ENCODE measurements at places on chromosomes 16 and 17.

- peak; percentile 77 for DNase-seq
These were observed at the start of gene RNF135 for GRCh38 chr17:30970831-30971567. RNF135 (plus strand) TSS chr17:30971039; CDS start chr17:30971074, 35 bp downstream.

DNA sequence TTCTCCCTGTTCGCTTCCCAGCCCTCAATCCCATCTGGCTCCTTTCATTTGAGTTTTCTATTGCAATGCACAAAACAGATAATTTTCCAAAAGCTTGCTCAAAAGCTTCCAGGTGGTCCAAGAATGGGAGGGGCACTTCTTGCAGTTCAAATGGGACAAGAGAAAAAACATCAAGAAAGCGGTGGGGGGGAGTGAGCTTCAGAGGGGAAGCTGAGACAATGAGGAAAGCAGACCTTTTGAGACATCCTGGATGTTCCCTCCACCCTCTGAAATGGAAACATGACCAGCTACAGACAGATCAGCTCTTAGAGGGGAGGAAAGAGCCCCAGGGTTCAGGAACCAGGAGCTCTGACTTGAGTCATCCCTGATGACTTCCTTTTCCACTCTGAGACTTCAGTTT, 368.2 kb downstream of the SLC39A11 start:
- DNase-seq: no peak

- DNase-seq: no peak
These were observed 87.9 kb downstream of the CCDC182 start for GRCh38 chr17:57657211-57657610.

- DNase-seq: no peak
These were observed 32.4 kb downstream of the PRKCB start for GRCh38 chr16:23868136-23868535.

- no peak for DNase-seq
These were observed 2.3 kb upstream of the MAP2K3 start for GRCh38 chr17:21282231-21282630.

- no peak for DNase-seq
These were observed 14.6 kb downstream of the SLC13A2 start for GRCh38 chr17:28487881-28488532.

DNA sequence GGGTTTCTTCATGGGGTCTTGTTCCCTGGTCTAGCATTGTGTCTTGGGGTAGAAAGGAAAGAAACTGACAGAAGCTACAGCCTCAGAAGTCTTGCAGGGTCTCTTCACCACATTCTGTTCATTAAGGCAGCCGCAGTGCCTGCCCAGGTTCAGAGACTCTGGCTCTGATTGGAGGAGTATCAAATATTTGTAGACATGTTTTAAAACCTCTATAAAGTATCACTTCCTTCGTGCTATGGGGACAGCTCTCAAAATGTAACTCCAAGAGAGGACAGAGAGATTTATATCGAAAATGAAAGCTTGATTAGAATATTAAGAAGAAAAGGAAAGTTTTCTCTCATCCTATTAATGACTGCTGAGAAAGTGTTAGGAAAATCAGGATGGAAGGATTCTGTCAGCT, 107.0 kb upstream of the CACNG3 start:
- DNase-seq: no peak
